ENCODE measurements at places on chromosomes 7 and 10. TPM values are rescaled to one million over a fixed set of nuclear protein-coding genes. Genes with fewer than 3 reads are reported as not detected.

- peak; percentile 48 for DNase-seq
Observed at GRCh38 chr10:50322077-50322476, 70.8 kb upstream of the ASAH2 start.

GRCh38 chr7:130721486-130722277 lies 12.3 kb downstream of the KLF14 start:
- no peak for DNase-seq

DNA sequence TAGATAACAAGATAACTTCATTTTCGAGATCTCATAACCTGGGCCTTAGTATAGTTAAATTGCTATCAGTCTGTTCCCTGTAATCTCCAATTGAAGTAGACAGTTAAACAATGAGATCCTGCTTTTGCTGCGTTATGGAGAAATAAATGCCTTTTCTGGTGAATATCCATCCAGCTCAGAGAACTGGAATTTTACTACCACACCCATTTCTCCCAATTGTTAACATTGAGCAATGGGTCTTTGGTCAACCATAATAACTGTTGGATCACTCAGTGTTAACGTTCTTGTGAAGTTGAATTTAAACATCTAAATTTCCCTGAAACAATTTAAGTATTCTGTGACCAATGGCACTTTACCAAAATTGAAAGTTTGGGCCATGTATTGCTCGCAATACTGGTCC lies 3.0 kb downstream of the CALU start:
- DNase-seq: no peak

DNA sequence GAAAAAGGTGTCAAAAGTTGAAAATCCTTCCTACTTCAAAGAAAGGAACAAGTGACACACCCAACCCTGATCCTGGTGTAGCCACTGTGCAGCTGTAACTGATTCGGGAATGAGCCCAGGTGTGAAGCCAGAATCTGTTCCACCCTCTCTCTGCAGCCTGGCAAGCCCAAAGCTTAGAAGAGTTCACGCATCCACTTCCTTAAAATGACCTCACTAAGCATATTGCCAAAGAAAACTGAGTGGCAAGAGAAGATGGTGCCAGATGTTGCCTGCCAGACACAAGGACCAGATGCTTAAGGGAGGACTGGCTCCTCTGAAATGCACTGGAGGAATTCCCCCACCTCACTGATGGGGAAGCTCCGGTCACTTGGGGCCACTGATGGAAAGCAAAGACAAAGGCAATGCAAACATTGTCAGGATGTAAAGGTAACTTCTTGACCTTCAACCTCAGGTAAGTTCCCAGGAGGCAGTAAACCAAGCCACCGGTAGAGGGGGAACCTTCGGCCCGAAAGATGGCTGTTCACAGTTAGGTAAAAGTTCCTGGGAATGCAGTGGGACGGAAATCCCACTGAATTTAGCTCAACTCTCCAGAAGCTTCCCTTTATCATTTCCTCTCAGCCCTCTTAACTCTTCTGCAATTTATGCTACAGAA lies 554.9 kb downstream of the KCNMA1 start:
- DNase-seq: no peak

GRCh38 chr7:82805527-82805960 lies 357.1 kb downstream of the PCLO start:
- no peak for DNase-seq

DNA sequence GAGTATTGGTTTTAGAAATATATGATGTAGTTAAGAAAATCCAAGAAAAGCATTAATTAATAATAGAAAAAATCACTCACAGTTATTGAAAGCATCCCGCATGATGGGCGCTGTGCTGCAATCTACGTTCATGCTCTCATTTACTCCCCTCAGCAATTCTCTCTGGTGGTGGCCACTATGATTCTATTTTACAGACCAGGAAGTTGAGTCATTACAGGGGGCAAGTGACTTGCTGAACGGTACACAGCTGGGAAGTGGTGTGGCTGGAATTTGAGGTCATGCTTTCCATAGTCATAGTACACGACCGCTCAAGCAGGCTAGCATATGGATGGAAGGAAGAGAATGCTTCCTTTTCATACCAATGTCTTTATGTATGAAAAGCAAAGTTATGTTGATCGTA lies 117.4 kb downstream of the TES start:
- no peak for DNase-seq

- DNase-seq: no peak
Observed at GRCh38 chr10:107417446-107417845, 252.9 kb upstream of the SORCS1 start.

DNA sequence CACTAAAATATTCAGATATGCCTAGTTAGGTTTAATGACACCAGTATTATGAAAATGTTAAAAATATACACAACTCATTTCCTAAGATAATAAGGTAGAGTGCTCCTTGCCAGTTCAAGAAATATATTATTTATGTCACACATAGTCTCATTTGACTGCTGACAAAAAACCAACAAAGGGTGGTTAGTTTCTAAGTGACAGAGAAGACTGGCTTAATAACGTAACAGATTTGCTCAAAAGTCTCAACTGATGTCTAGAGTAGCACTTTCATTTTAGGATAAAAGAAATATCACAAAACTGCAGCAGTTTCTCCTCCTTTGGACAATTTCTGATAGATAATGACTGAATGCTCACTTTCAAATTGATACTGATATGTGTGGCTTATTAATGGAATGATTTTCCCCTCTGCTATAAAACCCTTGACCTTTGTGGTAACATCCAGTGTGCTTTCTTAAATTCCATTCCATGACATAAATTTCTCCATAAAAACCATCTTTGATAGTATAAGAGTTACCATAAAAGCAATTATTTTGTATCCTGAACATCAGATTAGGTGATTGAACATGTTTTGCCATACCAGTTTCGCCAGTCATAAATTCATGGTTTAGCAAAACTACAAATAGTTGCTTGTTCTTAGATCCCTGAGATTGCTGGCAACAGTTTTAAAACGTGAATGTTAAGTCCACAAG lies 94.2 kb downstream of the NRBF2 start:
- DNase-seq: peak; percentile 49

GRCh38 chr10:49131507-49132361 lies 2.1 kb downstream of the FAM170B start:
- no peak for DNase-seq

- no peak for DNase-seq
Observed at GRCh38 chr10:28181478-28182096, 121.3 kb downstream of the MPP7 start.

DNA sequence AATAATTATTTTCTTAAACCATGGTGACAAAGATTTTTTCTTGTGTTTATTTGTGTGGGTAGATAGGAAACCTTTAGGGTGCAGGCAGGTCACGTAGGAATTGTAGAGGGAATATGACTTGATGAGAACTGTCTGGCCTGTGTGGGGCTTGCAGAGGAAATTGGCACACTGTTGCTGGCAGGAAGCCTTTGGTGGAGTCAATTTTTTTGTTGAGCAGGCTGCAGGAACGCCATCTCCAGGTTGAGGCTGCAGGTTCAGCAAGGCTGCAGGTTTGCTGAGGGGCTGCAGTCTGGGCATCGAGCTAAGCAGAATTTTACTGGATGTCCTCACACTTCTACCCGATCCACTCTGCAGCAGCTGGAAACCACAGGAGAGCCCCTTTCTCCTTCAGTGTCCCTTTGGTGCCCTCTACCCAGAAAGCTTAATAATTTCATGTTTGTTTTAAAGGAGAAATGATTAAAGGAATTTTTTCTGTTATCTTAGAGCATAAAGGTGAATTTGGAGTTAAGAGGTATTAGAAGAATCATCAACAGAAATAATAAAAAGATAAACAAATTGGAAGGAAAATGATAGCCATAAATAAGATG lies 37.0 kb downstream of the TBC1D12 start:
- no peak for DNase-seq

ACTA2 gene
- 65.9 TPM for polyA plus RNA-seq

NODAL gene
- polyA plus RNA-seq: not detected

WASHC2A gene
- polyA plus RNA-seq: 18.0 TPM

ASB13 gene
- polyA plus RNA-seq: 15.8 TPM

TACR2 gene
- polyA plus RNA-seq: 0.14 TPM

ARF5 gene
- polyA plus RNA-seq: 189 TPM
